Foreskin keratinocyte (primary cell): ENCODE measurements at places on chromosomes 12 and 14.

- DNase-seq = no peak
Measured at GRCh38 chr12:24591079-24591626, 357.7 kb downstream of the BCAT1 start.

- peak; percentile 50 for DNase-seq
Measured at GRCh38 chr14:96136371-96137005, 68.2 kb upstream of the BDKRB2 start.

GRCh38 chr12:109191621-109192250 lies 75.3 kb downstream of the ACACB start:
- peak; percentile 78 for DNase-seq

- no peak for DNase-seq
Measured at GRCh38 chr12:113818833-113819232, 147.3 kb downstream of the RBM19 start.

DNA sequence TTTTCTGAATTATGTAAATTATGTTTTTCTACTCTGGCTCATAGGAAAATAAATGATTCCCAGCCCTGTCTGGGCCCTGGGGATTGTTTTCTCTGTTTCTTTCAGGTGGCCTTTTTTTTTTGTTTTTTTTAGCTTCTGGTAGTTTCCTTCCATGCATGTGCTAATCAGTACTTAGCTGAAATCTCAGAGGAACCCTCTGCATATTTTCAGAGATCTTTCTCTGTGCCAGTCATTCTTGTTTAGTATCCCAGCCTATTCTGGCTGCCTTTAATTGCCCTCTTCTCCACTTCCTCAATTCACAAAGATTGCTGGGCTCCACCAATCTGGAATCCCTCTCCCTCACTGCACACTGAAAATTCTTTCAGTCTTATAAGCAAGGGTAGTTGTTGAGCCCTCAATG lies 46.9 kb downstream of the CNOT2 start:
- no peak for DNase-seq

DNA sequence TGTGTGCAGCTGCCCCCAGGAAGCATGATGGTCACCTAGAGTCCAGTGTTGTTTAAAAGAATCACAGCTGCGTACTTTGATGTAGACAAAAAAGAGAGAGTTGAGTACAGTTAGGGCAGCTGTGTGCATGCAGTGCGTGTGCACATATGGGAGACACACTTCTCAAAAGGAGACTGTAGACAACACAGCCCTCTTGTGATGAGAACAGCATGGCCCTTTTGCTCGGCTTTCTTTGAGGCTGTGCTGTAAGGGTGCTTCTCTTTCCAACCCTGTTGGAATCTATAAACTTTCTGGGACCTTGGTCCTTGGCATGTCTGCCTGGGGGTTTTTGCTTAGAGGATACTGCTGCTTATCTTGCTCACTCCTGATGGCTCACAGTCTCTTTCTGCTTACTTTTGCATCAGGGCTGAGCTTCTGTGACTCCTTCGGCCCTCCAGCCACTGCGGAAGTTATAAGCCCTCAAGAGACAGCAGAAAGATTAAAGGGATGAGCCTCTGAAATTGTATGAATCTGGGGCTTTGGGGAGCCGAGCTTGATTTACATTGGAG lies 102.9 kb downstream of the DYRK2 start:
- DNase-seq = no peak

GRCh38 chr12:15052691-15053090 lies 79.8 kb downstream of the PDE6H start:
- no peak for DNase-seq

GRCh38 chr12:12056951-12057350 lies 13.8 kb upstream of the BCL2L14 start:
- no peak for DNase-seq

- DNase-seq = no peak
Measured at GRCh38 chr12:83210933-83211332, 524.2 kb downstream of the TMTC2 start.

GRCh38 chr12:7142056-7142644 lies 12.0 kb downstream of the CLSTN3 start:
- DNase-seq = no peak

DNA sequence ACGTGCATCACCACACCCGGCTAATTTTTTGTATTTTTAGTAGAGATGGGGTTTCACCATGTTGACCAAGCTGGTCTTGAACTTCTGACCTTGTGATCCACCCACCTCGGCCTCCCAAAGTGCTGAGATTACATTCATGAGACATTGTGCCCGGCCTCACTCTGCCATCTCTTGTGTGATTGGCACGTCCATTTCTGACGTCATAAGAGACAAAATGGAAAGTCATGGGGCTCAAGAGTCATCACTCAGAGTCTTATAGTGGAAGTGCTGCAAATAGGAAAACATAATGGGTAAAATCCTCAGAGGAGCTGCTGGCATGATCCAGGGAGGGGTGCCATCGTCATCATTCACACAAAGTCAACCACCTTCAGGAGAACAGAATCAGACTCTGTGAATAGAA lies 54.2 kb upstream of the GPATCH2L start:
- no peak for DNase-seq

DNA sequence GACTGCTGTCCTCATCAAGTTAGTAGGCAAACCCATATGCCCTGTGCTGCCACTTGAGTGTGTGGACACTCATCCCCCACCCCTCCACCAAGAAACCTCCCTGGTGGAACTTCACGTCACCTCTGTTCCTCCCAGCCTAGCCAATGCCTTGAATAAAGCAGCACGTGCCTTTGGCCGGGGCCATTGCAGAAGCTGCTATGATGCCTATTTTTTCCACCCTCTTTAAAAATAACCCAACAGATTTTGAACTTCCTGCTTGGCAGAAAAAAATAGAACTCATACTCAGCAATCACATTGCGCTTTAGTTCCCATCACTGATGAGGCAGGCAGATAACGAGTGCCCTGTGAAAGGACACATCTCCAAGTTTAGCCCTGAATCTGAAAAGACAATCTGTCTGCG lies 23.1 kb upstream of the PWP1 start:
- no peak for DNase-seq

DNA sequence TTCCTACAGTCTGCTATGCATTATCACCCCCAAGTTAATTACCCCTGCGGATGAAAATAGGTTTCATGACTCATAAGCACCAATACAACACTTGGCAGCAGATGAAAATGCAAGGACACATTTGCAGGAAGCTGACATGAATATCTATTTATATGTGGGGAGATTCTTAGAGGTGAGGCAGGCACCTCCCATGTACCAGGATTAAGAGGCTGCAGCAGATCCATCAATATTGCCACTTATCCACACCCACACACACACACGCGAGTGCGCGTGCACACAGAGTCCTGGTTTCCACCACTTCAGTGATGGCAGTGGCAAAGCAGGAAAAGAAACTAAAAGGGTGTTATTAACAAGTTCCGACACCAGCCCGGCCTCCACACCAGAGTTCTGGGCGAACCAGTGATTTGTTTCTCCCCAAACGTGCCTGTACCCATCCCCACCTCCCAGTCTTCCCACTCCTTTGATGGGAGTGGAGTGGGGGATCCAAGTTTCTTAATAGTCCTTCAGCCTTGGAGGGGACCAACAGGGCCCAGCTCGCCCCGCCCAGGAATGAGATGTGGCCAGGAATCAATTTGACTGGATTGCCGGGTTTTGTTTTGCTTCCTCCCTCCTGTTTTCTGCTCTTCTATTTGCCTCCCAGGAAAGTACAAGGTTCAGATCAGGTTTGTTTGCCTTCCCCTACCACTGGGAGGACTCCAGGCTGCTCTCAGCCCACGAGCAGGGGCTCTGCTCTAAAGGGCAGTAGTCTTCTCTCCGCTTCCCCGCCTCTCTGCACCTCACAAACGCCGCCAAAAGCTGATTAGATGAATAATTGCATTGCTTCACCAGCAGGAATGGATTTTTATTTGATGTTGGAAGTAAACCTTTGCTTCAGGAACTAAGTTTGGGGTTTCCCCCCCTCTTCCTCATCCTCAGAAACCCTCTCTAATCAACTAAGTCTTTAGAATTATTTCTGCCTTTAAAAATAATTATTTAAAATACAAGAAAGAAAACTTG lies 5.2 kb downstream of the IRF2BPL start:
- no peak for DNase-seq

DNA sequence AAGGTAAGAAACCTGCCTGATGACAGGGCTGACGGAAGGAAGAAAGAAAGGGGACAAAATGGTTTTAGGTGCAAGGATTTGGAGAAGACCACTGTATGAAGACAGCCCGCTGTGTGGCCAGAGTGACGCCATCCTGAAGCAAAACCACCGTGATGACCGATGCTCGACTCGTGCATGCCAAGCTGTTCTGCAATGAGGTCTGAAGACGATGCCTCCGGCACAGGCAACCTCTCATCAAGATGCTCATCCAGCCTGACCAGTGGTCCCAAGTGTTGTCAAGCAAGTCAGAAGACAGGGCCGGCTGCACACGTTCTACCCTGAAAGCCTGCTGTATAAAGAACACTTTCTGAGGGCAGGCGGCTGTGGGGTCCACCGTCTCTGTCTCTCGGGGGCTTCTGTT lies 34.8 kb downstream of the STX2 start:
- no peak for DNase-seq

DNA sequence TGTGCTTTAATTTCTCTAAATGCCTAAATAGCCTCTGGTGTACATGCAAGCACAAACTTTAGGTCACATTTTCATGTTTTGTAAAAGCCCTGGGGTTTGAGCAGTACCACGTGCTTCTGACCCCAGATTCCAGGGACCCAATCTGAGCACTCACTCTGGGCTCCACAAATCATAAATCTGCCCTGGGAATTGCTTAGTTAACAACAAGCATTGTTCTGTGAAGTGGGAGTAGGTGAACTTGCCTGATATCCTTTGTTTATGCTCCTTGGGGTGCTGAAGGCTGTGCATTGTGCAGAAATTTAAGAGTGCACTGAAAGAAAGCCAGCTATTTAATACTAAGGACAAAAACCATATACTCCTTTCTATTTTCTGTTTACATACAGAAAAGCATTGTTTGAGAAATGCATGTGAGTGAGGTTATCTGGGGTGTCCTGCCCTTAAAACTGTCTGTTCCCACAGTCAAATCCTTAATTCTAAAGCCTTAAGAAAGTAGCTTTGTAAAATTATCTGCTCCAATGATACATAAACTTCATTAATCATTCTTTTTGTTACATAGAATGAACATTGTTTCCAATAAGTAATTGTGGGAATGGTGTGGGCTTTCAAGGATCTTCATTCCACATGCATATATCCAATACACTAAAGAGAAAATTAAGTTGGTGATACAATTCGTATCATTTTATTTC lies 258.6 kb upstream of the NPAS3 start:
- DNase-seq = no peak

DNA sequence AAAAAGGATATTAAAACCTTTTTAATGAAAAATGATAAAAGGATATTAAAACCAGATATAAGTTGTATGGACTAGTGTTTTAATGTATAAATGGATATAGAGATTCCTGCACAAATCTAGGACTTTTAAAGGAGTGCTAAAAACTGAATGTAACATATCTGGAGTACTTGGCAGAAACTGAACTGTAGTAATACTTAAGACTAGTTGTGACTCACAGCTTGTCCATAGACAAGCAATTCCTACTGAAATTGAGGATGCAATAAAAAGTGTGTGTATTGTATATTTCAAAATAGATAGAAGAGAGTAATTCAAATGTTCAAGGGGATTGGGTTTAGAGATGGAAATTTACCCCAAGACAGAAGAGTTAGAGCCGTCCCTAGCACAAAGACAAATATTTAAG lies 59.6 kb downstream of the FBXO33 start:
- no peak for DNase-seq

GRCh38 chr14:77284466-77284865 lies 13.5 kb upstream of the NGB start:
- no peak for DNase-seq

DNA sequence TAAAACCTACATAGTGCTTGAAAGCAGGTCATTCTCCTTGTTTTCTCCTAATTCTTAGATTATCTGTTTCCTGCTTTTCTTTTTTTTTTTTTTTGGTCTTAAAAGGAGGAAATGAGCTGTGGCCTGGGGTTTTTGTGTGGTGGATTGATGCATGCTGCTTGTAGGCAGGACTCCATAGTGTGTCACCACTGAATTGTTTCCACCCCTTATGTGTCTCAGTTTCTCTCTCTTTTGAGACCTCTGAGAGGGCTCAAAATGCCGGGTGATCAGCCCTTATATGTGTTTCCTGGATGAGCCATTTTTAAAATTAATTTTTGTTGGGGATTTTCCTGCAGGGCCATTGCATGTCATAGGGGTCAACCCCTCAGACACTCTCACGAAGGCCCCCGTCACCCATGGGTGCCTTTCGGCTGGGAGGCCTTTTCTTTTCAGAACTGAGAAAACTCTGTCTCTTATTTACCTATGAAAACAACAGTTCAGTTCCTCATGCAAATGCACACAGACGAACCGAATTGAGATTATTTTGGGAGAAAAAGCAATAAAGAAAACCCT lies 32.0 kb upstream of the LRRK2 start:
- DNase-seq = no peak

GRCh38 chr14:94052662-94053061 lies 26.5 kb downstream of the OTUB2 start:
- no peak for DNase-seq

- DNase-seq = peak; percentile 66
Measured at GRCh38 chr12:42935756-42936155, 346.2 kb upstream of the PRICKLE1 start.

GRCh38 chr12:91877456-91878235 lies 268.0 kb downstream of the BTG1 start:
- DNase-seq = no peak

GRCh38 chr12:54206791-54207190 lies 18.0 kb upstream of the SMUG1 start:
- DNase-seq = no peak

DNA sequence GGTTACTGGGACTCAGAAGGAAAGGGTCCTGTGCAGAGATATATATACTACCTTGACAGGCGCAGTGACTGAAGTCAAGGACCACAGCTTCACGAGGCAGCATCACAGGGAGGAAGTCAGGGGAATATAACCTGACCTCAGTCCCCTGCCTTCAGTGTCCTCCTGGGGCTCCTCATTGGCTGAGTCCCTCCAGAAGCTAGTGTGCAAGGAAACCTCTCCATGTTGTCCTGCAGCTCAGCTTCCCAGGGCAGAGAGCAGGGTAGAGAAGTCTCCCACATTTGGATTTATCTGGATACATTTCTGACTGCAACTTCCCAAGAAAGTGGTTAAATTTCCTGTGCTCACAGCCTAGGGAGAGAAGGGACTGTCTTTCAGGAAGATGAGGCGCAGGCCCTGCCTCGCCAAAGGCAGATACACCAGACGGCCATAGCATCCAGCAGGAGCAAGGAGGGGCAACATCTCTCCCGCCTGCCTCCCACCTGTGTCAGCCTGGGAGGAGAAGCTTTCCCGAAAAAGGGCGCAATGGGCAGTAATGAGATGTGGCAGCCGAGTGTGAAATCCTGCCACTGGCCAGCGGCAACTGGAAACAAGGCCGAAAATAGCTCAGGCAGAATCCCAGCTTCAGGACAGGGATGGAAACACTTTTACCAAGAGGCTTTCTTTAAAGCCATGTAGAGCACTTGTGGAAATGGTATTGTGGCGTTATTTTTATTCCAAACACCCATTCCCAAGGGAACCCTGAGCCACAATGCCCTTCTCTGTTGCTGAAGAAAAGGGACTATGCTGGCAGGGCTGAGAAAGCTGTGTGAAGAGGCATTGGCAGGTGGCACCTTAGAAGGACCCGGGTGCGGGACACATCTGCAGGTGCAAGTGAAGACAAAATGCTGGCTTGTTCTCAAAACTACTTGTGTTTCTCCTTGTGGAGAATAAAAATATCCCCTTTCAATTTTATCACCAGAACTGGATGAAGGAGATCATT lies 54.9 kb upstream of the HIF1A start:
- DNase-seq = no peak

- no peak for DNase-seq
Measured at GRCh38 chr14:89331398-89331797, 85.6 kb downstream of the FOXN3 start.

- no peak for DNase-seq
Measured at GRCh38 chr14:54088271-54088670, 131.6 kb upstream of the BMP4 start.
